ENCODE measurements at places on chromosomes 3 and 15.

- DNase-seq, result no peak
Measured at GRCh38 chr3:100289339-100289738, 28.5 kb downstream of the TBC1D23 start.

DNA sequence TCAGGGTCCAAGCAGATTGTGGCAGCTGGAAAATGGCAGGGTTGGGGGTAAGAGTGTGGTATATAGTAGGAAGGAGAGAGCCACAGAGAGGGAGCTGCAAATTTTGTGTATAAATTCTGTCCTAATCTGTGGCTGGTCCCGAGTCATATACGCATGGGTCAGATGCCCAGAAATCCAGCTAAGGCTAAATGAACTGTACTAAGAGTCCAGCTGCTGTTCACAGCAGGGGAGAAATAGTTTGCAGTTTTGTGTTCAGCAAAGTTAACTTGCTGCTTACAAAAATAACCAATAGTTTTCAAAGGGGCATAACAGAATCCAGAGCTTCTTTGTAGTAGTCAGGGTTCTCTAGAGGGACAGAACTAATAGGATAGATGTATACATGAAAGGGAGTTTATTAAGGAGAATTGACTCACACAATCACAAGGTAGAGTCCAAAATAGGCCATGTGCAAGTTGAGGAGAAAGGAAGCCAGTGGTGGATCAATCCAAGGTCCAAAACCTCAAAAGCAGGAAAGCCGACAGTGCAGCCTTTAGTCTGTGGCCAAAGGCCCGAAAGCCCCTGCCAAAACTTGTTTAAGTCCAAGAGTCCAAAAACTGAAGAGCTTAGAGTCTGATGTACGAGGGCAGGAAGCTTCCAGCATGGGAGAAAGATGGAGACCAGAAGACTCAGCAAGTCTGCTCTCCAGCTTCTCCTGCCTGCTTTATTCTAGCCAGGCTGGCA lies 146.1 kb upstream of the KBTBD8 start:
- DNase-seq, result no peak

DNA sequence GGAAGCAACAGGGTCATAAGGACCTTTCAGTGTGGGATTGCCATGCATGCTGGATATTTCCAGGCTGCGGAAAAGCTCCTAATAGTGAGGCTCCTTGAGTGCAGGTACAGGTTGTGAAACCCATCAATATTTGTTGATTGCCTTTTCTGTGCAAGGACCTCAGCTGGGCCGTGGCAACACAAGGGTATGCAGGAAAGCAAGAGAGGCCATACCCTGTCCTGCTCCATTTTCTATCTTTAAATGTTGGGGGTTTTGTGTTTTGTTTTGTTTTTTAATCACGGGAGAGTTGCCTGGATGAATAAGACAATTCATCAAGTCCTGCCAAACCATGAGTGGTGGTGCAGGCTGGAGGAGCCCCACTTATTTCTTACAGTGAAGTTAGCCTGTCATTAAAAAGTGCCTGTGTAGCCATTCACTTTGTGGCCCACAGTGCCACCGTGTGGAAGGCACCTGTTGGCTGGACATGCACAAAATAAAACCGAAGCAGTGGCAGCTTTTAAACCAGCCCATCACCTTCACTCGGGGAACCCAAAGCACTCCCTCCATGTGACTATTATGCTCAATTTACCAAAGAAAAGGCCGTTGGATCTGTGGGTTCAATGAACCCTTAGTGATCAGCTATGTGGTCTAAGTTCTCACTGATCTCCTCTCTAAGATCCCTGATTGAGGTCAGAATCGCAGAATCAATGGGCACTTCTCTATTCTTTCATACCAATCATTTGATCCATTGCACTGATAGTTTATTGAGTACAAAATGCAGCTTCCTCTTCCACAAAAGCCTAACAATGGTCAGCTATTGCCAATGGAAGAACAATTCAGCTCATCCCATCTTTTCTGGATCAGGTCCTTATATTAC lies 42.2 kb downstream of the CLDN18 start:
- no peak for DNase-seq

- DNase-seq, result no peak
Measured at GRCh38 chr15:54322341-54322740, 344.1 kb downstream of the UNC13C start.

- DNase-seq, result no peak
Measured at GRCh38 chr15:72135719-72136118, 17.5 kb downstream of the SENP8 start.

DNA sequence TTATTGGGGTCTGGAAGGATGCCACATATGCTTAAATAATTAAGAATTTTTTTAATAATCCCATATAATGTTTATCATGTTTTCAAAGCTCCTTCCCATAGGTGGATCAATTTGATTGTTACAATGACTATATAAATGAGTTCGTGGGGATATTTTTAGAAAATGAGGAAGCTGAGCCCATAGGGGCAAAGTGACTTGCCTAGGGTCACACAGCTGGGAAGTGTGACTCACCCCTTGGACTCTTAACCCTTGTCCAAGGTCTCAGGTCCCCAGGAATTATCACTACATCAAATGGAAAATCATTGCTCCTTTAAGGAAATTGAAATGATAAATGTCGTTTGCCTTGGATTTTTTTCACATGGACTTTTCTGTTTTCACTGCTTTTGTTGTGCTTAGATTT lies 161.2 kb upstream of the RGMA start:
- no peak for DNase-seq

DNA sequence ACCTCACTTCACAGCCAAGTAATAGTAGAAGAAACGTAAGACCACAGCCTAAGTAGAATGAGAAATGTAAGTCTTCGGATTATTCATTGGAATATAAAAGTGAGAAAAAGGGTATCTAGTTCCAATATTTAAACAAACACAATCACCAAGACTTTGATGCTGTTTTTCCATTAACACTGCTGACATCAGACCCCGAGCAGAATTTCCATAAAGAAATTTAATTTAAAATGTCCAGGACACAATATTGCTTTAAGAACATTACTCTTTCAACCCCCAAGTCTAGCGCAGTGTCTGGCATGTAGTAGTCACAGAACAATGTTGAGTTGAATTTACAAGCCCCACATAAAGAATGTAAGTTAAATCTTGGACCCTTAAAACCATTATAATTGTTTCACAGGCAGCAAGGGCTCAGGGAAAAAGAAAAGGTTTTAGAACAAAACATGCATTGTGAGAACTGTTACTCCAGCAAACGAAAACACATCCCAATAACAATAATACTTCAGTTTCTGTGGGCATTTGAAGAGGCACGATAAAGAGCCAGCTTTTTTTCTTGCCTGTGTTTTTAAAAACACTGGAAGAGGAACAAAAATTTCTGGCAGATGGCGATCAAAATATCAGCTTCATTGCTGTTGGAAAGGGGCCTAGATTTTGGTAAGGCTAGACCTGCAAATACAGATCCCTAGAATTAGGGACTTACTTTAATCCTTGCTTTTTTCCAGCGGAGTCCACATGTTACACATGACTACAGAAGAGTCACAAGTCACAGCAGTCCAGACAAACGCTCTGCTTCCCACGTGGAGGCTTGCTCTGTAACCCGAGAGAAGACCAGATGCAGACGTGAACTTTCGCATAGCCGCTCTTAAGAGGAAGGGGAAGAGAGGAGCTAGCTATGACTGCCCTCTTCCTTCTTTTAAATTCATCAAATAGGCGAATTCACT lies 77.9 kb upstream of the IGSF10 start:
- DNase-seq, result no peak

GRCh38 chr3:36295296-36295695 lies 85.0 kb upstream of the STAC start:
- DNase-seq, result no peak

DNA sequence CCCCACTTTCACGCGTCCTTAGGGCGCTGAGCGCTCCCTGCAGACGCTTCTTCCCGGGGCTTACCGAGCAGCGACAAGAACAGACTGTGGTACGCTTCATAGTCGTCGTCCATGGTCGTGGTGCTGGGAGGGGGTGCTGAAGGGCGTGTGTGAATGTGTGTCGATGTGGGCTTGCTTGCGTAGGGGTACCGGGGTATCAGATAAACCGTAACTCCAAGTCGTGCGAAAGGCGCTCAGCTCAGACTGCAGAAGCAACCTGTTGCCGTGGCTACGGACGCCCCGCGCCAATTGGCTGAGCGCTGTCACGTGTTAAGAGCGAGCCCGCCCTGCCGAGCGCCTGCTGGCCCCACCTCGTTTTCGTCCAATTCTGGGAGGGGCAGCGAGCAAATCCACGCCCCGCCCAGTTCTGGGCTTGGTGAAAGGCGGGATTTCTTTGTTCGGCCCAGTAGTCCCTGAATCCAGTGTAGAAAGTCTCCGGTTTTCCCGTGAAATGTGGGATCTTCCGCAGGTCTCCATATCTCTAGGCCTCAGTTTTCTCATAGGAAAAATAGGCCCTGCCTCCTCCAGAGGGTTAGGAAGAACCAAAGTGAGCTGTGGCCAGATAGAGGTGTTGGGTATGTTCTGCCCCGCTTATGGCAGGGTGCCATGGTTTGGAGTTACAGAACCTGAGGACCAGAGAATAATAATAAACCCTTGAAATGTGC lies at the start of gene EFCAB12:
Gene EFCAB12, minus strand, starts transcription at position 261 of the 704 bp plus-strand sequence. Its CDS starts 148 bp downstream, at position 113.
- peak; percentile 81 for DNase-seq

GRCh38 chr15:31216215-31216911 lies 110.3 kb upstream of the KLF13 start:
- DNase-seq, result no peak

- DNase-seq, result no peak
Measured at GRCh38 chr3:112963683-112964082, 11.2 kb downstream of the CD200R1 start.
